ENCODE measurements at places on chromosomes 12 and 14.

DNA sequence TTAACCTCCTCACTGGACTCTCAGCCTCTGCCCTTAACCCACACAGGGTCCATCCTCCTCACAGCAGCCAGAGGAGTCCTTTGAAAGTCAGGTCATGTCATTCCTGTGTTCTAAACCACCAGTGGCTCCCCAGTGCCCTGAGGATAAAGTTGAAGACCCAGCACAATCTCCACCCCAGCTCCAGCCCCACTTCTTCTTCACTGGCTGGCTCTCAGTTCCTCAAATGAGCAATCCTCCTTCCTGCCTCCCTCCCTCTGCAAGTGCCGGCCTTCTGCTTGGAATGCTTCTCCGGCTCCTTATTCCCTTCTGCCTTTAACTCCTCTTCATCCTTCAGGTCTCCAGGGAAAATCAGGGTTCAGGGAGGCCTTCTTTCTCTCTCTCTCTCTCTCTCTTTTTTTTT is 32.0 kb upstream of the SPPL3 start:
- DNase-seq, result no peak

- DNase-seq, result no peak
Measured at GRCh38 chr12:113684908-113685782, 213.5 kb upstream of the LHX5 start.

DNA sequence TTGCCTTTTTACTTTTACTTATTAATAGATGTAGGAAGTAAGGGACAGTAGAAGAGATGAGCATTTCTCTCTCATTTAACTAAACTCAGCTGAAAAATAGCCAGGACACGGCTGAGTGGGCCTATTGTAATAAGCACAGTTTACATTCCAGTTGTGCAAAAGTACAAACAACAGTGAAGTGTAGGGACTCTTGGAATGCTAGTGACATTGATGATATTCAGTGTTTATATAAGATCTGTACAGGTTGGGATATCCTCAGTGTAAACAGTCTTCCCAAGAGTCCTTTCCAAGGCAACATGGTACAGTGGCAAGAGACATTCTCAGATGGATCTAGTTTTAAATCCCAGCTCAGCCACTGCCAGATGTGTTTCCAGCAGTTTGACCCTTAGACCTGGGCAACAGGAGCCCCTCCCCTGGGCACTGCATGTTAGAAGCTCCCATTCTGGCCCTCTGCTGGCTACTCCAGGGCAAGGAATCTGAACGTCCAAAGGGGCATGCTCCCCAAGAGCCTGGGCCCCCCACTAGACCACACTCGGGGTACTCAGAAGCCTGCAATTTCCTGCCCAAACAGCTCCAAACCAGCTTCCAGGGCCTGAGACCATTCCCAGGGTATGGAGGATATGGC is 55.3 kb downstream of the STAB2 start:
- no peak for DNase-seq

DNA sequence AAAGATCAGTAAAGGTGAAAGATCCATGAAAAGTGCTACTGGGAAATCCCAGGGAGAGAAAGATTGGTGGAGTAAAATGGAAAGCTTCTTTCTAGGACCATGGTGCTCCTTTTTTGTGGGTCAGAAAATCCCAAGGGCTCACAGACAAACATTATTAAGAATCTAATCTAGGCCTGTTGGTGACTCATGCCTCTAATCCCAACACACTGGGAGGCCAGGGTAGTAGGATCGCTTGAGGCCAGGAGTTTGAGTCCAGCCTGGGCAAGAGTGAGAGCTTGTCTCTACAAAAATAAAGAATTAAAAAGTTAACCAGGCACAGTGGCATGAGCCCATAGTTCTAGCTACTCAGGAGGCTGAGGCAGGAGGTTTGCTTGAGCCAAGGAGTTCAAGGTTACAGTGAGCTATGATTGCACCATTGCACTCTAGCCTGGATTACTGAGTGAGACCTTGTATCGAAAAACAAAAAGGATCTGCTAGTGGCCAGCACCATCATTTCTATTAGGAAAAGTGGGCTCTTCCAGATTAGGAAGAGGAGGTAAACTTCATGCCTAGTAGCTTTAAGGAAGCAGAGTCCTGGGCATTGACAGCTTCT is 43.0 kb downstream of the TXNRD1 start:
- DNase-seq, result no peak

DNA sequence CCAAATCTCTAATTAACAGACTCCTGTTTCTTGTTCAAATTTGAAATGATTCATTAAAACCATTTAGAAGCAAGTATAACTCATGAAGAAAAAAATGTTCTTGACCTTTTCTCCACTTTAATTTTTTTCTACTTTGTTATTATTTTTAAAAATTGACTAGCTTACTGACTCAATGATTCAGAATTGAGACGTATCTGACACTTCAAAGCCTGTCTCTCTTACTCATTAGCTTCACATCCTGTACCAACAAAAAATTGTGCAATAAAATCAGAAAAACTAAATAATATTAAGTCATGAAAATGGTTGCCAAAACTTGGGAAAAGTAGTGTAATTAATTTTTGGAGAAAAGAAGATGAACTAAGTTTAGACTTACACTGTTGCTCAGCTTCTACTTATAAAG is 331.2 kb downstream of the SLC16A7 start:
- no peak for DNase-seq

Data from renal cortex interstitium (tissue), 15 donors.